ENCODE measurements at places on chromosomes 11 and 22.

DNA sequence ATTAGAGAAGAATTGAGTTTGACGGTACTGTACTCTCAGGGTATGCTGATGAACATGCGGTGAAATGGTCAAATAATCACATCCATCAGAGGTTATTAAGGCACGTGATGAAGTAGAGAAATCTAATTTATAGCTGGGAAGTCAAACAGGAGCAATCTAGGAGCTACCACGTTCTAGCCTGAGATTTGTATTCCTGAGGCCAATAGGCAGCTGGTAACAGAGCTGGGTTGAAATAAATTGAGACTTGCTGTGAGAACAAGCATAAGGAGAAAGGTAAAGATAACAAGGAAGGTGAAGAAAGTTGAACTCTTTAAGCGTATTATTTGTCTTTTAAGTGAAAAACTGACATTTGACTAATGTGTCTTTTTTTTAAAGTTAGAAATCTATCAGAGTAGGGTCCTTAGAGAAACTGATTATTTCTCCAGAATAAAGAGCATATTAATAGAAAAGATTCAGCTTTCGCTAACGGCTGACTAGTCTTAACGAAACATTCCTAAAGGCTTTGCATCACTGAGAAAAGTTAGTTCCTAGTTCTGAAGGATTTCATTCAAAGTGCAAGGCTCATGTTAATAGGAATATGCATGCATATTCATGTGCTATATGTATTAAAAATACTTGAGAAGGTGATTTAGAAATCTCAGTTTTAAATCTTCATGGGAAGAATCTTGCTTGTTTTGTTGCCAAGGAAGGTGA lies 5.2 kb upstream of the WEE1 start:
- DNase-seq, result peak; percentile 43

DNA sequence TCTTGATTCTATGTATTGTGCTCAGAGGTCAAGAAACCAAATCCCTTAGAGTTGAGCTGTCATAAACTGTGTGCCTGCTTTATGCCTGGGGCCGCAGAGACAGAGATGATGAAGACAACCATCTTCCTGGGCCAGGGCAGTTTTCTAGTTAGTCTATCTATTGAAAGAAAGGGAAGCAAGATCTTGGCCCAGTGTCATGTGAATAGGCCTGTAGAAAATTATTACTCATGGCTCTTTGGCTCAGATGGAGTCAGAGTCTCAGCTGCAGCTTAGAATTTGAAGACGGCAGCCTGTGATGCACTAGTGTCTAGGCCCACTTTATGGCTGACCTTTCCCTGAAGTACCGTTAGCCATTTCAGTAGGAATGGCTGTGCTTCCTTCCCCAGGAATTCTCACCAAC lies 112.0 kb downstream of the DBX1 start:
- DNase-seq, result no peak

- DNase-seq, result no peak
Observed at GRCh38 chr11:112715056-112715455, 246.2 kb upstream of the NCAM1 start.

DNA sequence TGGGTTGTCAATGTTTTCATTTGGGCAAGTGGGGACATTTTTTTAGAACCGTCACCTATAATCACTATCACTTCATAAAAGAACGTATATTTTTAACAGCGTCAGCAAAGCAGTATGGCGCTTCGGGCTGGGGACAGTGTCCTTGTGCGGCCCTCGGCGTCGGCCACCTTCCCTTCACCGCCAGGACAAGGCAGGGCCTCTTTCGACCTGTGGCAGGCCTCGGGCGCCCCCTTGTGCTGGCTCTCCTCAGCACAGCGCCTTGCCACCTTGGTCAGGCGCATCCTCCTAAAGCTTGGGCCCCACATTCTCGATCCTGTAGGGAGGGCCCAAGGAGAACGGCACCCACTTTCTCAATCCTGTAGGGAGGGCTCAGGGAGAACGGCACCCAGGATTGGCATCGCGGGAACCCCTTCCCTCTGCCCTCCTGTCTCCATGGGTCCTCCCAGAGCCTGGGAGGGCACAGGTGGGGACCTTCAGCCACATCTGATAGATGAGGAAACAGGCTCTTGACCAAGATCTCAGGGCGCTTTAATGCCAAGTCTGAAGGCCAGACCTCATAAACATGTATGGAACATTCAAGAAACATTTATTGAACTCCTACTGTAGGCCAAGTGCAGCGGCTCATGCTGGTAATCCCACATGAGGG lies 11.5 kb upstream of the FADD start:
- peak; percentile 64 for DNase-seq

DNA sequence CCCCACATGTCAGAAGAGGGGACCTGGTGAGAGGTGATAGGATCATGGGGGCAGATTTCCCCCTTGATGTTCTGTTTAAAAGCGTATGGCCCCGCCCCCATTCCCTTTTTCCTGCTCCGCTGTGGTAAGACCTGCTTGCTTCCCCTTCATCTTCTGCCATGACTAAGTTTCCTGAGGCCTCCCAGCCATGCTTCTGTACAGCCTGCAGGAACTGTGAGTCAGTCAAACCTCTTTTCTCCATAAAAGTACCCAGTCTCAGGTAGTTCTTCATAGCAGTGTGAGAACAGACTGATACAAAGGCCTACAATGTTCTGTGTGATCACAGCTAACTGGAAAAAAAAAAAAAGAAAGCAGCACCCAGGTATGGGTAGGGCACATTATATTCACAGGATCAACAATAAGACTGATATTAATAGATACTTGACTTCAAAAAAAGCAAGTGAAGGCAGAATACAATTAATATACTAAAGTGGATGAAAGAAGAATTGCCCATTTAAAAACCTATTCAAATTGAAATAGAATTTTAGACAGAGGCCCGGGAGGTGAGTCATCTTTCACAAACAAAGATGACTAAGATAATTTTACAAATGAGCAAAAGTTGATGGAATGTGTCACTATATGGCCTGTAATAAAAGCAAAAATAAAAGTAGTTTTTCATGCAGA lies 1.7 kb upstream of the OR52K1 start:
- DNase-seq, result no peak

DNA sequence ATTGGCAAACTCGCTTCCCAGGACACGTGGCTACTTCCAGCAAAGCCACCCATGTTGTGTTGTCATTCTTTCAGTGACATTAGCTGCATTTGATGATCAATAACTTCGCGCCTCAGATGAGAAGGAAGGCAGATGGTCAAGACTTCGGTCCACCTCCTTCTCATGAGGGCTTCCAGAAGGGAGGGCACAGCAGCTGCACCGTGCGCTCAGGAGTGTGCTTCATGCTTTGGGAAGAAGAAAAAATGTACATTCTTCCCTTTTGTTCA lies 25.3 kb downstream of the IGLL5 start:
- no peak for DNase-seq

DNA sequence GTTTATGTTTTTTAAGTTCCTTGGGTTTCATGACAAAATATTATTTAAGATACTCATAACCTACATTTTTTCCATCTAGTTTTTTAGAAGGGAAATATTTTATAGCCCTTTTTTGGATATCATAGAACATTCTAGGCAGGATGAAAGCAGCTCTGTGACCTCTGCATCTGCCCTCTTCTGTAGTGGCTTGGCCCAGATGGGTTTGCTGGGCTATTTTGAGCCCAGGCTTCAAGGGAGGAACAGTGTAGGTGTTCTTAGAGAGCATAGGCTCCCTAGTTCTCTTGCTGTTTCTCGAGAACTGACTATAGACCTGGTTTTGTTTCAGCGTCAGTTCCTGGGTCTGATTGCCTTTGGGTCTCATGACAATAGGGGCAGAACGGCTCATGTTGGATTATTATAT lies 32.2 kb downstream of the DIXDC1 start:
- no peak for DNase-seq

DNA sequence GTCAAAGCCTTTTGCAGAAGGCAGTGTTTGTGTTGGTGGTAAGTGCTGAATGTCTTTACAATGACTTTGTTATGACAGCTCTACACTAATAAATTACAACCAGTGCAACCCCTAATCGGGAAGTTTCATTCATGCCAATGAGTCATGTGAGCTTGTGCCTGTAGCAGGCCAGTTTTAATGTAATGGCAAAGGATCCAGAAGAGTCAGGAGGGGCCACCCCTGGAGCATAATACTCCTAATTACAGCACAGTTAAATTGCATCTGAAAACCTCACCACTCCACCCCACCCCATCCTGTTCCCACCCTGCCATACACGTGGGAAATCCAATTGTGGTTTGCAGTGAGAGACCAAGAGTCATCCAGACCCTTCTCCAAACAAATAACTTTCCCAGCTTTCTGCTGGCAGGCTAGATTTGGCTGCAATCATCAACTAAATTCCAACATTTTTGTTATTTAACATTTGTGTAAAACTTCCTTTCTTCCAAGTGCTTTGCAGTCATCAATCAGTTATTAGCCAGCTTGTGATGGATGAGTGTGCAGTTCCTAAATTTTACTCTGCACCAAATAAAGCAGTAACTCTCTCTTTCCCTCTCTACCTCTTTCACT lies 277.3 kb upstream of the FAT3 start:
- DNase-seq, result no peak

DNA sequence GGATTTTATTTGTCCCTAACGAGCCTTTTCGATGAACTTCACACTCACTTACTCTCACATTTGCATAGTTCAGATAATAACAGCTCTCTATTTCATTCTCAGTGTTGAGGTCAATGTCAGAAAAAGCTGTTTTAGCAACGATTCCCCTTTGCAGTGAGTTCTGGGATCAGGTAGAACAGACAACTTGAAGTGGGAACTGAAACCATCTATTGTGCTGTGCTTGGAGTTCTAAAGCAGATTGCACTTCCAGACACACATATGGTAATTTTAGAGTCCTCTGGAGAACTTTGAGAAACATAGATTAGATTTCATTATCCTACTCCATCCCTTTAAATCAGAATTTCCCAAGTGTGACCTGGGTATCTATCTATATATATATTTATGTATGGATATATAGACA lies 124.6 kb upstream of the BLID start:
- DNase-seq, result no peak

- no peak for DNase-seq
Observed at GRCh38 chr11:102683277-102683676, 22.3 kb downstream of the MMP27 start.

GRCh38 chr11:114265122-114265878 lies 30.9 kb upstream of the NNMT start:
- DNase-seq, result no peak

- DNase-seq, result peak; percentile 72
Observed at GRCh38 chr22:47175151-47176025, 412.9 kb downstream of the TBC1D22A start.

- DNase-seq, result no peak
Observed at GRCh38 chr11:114398303-114398920, 1.9 kb downstream of the C11orf71 start.

GRCh38 chr22:50136581-50137015 lies 33.9 kb upstream of the PANX2 start:
- DNase-seq, result no peak

DNA sequence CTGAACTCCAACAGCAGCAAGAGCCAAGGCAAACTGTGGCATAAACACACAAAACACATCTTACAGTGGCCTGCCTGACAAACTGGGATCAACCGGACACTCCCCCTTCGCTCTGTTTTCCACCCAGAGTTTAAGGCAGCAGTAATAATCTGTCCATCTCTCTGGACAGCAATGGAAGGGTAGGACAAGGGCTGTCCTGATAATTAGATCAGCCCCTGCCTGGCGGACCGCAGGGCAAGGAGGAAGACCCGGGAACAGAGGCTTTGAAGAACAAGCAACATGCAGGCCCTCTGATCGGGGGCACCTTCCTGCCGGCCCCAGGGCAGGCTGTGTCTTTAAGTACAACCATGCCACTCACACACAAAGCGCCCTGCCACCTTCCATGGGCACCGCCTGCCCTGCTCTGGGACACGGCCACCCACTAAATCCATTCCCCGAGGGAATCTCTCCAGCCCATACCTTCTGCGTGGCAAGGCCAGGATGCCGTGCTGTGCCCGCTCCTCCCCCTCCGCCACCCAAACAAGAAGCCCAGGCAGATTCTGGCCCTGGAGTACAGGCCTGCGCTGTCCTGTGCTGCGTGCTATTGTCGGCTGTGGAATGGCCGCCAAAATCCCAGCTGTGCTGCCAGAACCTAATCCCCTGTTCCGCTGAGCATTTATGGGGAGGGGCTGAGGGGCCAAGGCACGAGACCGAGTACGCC lies 38.8 kb downstream of the NUMA1 start:
- DNase-seq, result peak; percentile 77

GRCh38 chr11:93541884-93542810 lies 1.0 kb downstream of the SMCO4 start:
- DNase-seq, result no peak

DNA sequence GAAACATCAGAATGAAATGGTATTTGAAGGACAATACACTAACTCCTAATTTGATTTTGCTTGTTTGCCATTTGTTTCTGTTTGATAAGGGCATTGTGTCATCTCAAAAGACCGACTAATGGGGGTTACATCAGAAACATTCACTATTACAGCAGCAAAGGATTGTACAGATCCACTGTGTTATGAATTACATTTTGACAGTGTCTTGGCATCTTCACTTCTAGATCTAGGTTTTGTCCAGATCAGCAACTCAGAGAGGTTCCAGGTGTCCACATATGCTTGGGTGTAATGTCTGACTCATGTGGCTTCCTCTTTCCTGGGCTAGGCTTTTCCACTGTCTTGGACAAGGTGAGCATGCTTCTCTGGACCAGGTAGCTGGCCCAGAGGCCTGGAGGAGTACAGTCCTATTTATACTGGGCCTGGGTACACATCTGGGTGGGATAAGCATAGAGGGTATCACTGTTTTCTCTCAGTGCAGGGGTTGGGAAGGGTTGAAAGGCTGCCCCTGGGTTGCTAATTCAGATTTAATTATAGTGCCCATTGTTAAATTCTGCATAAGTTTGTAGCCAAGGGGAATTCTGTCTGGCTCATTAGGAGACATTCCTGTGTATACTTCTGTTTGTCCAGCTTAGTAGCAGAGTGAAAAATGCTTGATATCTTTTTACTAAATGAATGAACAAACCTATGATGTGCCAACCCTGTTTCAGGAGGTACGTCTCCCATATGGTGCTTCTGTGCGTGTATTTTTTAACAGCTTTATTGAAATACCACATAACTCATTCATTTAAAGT lies 23.8 kb downstream of the DDI1 start:
- DNase-seq, result no peak

DNA sequence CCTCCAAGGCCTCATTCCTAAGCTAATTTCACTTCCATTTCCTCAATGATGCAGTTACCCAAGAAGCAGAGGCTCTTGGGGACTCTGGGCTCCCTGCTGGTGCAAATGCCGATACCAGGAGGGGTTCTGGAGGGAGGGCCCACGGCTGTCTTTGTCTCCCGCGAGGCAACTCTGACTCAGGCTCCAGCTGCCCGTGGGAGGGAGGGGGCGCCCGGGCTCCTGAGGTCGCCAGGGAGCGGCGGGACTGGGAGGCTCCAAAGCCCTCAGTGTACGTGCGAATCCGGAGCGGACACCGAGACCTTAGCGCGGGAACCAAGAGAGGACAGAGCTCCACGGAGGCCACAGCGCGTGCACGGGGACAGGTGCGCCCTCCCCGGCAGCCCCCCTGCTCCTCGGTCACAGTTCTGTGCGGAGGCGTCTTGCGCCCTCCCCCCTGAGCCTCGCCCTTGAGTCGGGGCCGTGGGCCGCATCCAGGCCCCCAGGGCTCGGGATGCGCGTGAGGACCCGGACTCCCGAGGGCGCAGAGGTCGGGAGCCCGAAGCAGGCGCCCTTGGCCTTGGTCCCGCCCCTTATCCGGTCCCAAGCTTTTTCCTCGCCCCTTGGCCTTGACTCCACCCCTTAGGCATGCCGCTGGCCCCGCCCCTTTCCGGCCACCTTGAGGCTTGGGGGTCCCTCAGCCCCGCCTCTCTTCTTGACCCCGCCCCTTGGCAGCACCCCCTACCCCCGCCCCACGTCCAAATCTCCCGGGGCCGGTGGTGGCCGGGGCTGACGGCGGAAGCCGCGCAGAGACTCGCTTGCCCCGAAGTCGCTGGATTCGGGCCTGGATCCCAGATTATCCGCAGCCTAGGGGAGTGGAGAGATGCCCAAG lies 4.7 kb upstream of the SHISA8 start:
- peak; percentile 57 for DNase-seq

GRCh38 chr11:62892077-62892922 lies 11.6 kb downstream of the SLC3A2 start:
- no peak for DNase-seq

Data from renal pelvis (tissue), 12 donors.